ENCODE measurements at places on chromosomes 1 and 21. TPM values are rescaled to one million over a fixed set of nuclear protein-coding genes. Genes with fewer than 3 reads are reported as not detected.

FLG2 gene
- total RNA-seq: not detected

GLUL gene
- total RNA-seq: 296 TPM

USH2A gene
- under 0.01 TPM for total RNA-seq

RNF186 gene
- total RNA-seq: not detected

FCRL5 gene
- total RNA-seq: not detected

PDPN gene
- total RNA-seq: 2.0 TPM

TFF2 gene
- total RNA-seq: not detected

LRRC38 gene
- not detected for total RNA-seq

CLEC20A gene
- total RNA-seq: not detected

PLPPR4 gene
- 2.8 TPM for total RNA-seq

SH3D21 gene
- total RNA-seq: 5.2 TPM

SLC9C2 gene
- not detected for total RNA-seq

S100A7 gene
- not detected for total RNA-seq

AMY2B gene
- 17.1 TPM for total RNA-seq

Measured in fibroblast of the aortic adventitia (primary cell).